ENCODE measurements at places on chromosomes 13 and 19.

DNA sequence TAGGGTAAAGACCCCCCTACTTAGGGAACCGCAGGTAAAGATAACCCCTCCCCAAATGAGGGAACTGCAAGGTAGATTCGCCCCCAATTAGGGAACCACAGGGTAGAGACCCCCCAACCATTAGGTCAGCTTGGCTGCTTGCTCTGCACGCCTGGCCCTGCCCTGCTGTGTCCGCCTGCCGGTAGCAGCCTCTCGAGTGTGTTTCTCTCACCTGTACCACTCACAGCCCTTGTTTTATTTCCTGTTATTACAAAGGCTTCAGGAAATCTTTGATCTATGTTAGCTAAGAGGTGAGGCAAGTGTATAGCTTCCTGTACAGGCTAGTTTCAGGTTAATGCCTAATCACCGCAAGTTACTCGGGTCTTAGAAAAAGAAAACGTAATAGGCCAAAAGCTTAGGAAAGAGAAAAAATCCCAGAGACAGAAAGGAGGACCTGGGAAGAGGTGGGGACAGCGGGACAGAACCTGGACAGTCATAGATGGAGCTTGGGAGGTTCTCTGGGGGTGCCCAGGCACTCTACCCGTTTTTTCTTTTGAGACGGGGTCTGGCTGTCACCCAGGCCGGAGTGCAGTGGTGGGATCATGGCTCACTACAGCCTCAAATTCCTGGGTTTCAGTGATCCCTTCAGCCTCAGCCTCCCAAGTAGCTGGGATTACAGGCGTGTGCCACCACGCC lies 23.1 kb upstream of the EIF3G start:
- DNase-seq: no peak

GRCh38 chr19:5083547-5083965 lies 114.6 kb downstream of the KDM4B start:
- DNase-seq: peak; percentile 49

- no peak for DNase-seq
These were observed 117.2 kb downstream of the UBL3 start for GRCh38 chr13:29733147-29733611.

DNA sequence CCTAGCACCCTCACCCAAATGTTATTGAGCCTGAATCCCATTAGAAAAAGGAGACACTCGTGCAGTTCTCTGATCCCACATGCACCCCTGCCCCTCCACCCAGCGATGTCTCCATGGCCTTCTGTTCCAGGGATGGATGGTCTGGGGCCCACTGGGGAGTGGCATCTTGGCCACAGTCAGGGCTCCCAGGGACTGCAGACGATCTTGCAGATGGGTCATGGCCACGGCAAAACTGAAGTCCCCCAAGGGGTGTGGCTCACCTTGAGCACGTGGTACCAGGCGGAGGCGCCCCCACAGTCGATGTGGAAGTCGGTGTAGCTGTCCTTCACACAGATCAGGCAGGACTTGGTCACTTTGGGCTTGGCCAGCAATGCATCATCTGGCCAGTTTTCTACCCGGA lies 130.7 kb downstream of the TUBA3C start:
- no peak for DNase-seq

GRCh38 chr19:44315883-44316282 lies 11.1 kb upstream of the ZNF235 start:
- DNase-seq: no peak

DNA sequence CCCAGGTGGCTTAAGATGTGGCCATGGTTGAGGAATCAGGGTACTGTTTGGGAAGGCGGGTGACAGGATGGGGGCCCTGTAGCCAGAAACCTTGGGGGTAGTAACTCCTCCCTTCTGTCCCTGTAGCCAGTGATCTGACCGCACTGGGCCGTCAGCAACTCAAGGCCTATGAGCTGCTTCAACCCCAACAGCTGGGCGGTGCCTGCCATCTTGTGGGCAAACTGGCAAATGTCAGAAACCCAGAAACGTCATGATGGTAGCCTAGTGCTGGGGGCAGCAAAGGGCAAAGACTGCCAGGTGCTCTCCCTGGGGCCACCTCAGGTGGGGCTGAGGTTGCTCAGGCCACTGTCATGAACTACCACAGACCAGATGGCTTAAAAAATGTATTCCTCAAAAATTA lies 3.5 kb downstream of the COPE start:
- DNase-seq: peak; percentile 54

- peak; percentile 88 for DNase-seq
These were observed 16.1 kb downstream of the ZFR2 start for GRCh38 chr19:3852614-3853254.

- peak; percentile 86 for DNase-seq
These were observed 5.9 kb downstream of the STARD13 start for GRCh38 chr13:33279414-33280278.

GRCh38 chr13:43764349-43764748 lies 22.4 kb downstream of the ENOX1 start:
- no peak for DNase-seq

- no peak for DNase-seq
These were observed 534 bp upstream of the HPN start for GRCh38 chr19:35040826-35041547.

GRCh38 chr13:62524498-62524897 lies 1108.8 kb upstream of the PCDH20 start:
- no peak for DNase-seq

DNA sequence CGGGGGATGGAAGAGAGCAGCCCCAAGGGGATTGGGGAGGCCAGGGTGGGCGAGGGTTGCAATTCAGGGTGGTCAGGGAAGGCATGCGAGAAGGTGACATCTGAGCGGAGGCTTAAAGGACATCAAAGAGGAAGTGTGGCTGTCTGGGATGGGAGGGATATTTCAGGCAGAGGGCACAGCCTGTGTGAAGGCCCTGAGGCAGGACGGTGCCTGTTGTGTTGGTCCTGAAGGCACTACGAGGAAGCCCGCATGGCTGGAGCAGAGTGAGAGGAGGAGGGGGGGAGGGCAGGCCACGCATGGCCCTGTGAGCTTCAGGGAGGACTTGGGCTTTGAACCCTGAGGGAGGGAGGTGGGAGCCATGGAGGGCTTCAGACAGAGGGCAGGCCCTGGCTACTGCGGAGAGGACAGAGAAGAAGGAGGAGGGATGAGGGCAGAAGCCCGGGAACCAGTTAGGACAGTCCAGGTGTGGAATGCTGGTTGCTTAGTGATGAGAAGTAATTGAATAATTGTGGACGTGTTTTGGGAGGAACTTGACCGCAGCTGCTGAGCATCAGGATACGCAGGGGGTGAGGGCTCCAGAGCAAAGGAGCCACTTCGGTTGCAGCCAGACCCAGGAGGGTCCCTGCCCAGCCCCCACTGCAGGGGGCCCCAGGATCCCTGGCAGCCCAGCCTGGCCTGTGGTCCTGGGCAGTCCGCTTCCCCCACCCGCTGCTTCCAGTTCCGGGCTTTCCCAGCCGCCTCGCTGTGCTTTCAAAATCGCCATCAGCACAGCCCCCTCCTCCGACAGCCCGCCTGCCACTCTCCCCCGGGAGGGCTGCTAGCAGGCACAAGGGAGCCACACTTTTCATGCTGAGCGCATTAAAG lies 6.2 kb downstream of the TLE6 start:
- peak; percentile 70 for DNase-seq

DNA sequence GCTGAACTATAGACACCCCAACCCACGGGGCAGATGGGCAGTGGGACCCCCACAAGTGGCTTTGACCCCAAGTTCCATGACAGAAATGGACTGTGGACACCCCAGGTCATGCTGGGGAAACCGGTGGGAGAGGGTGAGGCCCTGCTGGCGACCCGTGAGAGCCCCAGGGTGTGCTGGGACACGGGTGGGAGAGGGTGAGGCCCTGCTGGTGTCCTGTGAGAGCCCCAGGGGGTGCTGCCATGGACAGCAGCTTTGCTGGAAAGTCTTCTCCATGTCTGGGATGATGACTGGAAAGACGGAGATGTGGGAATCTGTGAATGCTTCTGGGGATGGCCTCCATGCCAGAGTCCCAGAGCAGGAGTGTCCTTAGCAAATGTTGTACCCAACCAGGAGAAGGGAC lies 148.4 kb downstream of the URI1 start:
- DNase-seq: no peak

GRCh38 chr19:5050067-5050656 lies 81.2 kb downstream of the KDM4B start:
- no peak for DNase-seq

DNA sequence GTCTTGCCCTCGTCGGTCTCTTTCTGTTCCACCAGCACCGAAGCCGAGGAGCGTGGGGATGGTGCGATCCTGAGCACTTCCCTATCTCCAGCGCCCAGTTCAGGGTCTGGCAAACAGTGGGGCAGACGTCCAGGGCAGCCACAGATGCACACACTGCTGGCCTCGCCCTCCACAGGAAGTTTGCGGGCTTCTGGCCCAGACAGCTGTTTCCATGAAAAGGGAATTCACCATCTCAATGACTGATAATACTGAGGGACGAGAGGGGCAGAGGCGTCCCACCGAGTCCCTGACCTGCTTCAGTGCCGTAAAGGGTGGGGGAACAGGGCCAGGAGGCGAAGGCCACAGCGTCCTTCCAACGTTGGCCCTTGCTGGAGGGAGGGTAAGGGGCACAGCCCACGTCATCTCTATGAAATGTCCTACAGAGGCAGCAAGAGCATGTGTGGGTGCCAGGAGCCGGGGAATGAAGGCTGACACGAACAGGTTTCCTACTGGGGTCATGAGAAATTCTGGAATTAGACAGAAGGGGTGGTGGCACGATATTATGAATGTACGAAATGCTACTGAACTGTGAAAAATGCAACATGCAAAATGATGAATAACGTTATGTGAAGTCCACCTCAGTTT lies 19.5 kb downstream of the SHC2 start:
- no peak for DNase-seq

DNA sequence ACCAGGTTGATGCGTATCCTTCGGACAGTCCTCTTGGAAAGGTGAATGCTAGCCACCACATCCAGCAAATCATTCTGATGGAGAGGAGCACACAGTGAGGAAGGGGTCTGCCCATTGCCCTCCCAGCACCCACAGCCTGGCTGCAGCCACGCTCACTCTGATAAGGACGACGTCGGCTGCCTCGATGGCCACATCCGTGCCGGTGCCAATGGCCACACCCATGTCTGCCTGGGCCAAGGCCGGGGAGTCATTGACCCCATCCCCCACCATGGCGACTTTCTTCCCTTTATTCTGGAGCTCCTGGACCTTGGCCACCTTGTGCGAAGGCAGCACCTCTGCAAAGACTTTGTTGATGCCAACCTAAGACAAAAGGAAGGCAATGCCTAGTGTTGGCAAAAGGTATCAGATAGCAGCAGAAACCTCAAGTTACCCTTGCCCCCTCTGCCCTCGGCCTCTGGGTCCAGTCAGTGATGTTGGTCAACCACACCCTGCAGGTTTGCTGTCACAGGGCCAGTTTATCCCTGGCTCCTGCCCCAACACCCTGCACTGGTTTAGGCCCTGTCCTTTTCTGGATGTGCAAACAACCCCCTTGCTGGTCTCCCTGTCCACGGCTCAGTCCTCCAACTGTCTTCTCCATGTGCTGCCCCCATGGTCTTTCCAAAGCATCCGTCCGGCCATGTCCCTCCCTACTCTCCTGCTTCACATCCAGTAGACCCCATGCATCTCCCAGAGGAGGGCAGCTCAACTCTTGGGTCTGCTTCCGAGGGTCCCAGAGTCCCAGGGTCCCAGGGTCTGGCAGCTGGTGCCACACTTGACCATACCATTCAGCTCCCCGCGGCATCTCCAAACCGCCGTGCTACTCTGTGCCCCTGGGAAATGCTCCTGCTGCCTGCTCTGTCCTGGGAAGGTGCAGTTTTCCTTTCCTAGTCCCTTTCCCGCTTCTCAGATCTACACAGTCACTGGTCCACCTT lies 73.6 kb downstream of the ATP7B start:
- no peak for DNase-seq

DNA sequence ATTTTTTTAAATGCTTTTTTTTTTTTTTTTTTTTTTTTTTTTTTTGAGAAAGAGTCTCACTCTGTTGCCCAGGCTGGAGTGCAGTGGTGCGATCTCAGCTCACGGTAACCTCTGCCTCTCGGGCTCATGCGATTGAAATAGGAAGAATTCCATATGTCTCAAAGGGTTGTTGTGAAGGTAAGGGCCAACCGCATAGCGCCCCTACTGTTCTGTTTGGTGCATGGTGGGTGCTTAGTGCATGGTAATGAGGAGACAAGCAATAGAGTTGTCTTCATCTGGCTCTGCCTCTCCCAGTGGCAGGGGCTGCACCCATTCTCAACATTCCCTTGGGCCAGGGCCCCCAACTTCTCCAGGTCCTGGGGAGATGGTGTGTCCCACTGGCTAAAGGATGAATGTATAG lies 68.7 kb downstream of the RASL11A start:
- peak; percentile 54 for DNase-seq

GRCh38 chr13:110431425-110432294 lies 124.6 kb downstream of the COL4A2 start:
- DNase-seq: no peak

Data from fibroblast of mammary gland (primary cell).